NCI-H2081 treated with DMSO at 0.1 percent for 48 hours (cell line): ENCODE measurements at places on chromosomes 11 and 22.
A peak's percentile ranks its signal among the peaks of the same experiment; 100 is the strongest.

GRCh38 chr22:17781319-17782031 is 7.2 kb upstream of the BID start:
- DNase-seq, result peak; percentile 17

- DNase-seq, result no peak
Measured at GRCh38 chr11:126079621-126080124, 17.0 kb upstream of the CDON start.

DNA sequence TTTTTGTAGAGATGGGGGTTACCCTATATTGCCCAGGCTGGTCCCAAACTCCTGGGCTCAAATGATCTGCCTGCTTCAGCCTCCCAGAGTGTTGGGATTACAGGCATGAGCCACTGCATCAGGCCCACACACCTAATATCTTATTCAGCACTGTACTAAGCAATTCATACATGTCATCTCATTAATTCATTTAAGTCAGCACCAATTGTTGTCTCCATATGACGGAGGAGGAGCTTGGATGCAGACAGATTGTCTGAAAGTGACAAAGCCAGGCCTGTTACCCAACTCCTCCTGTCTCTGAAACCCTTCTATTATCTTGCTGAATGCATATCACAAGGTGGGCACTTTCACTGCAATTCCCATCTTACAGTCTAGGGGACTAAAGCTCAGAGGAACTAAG is 57.5 kb upstream of the ALX4 start:
- no peak for DNase-seq

DNA sequence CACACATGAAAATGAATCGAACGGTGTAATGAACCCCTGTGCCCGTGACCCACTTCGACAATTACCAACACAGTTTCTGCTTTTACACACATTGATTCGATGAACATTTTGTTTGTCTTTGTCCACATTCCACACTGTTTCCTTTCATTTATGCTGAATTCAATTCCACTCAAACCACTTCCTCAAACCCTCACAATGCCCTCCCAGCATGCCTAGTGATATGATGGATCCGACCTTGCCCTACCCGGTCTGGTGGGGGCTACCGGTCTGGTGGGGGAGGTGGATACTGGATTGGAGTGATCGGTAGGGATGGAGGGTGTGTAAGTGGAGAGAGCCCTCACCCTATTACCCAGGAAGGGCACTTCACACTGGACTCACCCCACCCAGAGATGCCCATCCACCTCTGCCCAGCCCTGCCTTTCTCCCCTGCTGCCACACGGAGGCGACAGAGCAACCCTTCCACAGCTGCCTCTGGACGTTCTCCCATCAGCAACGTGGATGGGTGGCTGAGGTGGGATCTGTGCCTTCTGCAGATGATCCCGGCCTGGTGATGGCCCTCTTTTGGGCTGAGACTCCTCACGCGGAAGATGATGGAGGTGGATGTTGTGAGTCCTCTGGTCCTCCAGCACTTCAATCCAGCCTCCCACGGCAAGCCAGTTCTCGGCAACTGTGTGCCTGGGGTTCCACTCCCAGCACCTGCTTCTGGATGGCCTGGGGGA is 33.0 kb upstream of the P2RY2 start:
- DNase-seq, result no peak

DNA sequence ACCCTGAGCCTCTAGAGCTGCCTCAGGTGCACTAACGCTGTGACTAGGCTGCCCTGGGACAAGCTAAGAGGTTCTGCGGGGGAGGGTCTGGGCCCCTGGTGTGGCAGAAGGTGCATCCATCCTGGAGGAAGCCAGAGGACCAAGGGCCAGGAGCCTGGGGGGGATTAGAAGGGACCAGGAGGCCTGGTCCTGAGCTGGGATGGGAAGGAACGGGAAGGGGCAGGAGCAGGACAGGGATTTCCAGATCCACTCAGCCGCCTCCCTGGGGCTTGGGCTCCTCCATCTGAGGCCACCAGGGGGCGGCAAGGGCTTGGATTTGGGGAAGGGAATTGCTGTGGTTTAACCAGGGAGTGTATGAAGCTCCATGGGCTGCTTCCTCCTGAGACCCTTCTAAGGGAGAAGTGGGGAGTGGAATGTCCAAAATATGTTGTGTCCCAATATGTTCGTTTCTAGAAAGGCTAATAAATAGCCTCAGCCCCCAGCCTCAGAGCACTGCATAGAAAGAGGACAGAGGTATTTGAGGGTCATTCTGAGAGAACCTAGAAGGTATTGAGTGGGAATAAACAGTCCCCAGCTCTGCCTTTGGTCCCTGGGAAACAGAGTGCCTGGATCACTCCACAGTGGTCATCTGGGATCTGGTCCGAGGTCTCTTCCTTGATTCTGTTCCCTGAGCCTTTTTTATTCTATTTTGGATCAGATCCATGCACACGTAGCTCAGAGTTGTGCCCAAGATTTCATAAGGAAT is 17.4 kb upstream of the PRAME start:
- no peak for DNase-seq

- no peak for DNase-seq
Measured at GRCh38 chr11:126561327-126561893, 205.9 kb downstream of the ST3GAL4 start.

DNA sequence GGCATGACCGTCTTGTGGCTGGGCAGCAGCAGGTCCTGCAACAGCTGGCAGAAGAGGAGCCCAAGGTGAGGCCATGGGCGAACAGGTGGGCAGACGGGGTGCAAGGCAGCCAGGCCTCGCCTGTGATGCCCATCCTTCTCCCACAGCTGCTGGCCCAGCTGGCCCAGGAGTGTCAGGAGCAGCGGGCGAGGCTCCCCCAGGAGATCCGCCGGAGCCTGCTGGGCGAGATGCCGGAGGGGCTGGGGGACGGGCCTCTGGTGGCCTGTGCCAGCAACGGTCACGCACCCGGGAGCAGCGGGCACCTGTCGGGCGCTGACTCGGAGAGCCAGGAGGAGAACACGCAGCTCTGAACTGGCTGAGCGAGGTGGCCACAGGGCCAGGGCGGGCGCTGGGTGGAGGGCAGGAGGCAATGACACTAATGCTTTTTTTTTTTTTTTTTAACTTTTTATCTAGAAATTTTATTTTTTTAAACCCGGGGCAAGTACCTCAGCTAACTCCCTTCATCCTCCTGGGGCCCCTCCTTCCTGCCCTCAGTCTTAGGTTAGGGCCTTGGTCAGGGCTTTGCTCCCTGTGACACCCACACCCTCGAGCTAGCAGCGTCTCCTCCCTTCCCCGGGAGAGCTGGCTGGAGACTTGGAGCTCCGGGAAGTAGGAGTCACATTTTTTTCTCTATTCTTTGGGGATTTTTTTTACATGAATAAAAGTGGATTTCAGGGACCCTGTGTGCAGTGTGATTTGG is 16.0 kb downstream of the PLCB3 start:
- no peak for DNase-seq

- DNase-seq, result peak; percentile 30
Measured at GRCh38 chr11:44627911-44628729, 62.7 kb downstream of the CD82 start.

DNA sequence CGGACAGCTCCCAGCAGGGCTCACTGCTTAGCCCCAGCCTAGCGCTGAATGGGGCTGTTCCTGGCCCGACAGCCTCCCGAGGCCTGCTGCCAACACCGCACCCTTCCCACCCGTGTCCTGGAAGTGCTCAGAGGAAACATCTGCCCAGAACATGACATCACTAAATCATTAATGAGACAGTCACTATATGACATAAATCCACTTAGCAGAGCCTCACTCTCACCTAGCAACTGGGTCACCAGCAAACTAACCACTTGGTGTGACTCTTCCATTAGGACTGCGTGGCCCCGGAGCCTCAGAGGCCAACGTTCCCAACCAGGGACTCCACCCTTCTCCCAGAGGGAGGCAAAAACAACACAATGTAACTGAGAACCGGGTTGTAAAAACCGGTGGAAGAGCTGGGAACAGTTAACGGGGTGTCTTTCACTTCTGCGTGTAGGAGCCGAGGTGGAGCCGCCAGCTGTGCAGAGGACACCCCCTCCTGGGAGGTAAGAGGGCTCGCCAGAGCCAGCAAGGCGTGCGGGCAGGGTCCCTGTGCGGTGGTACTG is 21.4 kb upstream of the PACSIN2 start:
- no peak for DNase-seq

GRCh38 chr11:61571869-61572268 is 9.0 kb downstream of the SYT7 start:
- no peak for DNase-seq

DNA sequence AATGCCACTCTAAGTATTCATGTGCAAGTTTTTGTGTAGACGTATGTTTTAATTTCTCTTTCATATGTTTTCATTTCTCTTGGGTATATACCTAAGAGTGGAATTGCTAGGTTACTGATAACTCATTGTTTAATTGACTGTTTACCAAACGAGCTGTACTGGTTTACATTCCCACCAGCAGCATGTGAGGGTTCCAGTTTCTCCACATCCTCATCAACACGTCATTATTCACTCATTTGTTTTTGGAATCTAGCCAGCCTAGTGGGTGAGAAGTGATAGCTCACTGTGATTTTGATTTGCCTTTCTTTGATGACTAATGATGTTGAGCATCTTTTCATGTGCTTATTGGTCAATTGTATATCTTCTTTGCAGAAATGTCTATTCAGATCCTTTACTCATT is 4.0 kb downstream of the ANKRD13D start:
- peak; percentile 26 for DNase-seq

GRCh38 chr11:65898656-65899355 is 1.4 kb downstream of the FOSL1 start:
- no peak for DNase-seq

GRCh38 chr11:72225411-72225951 is 914 bp downstream of the INPPL1 start:
- DNase-seq, result no peak

DNA sequence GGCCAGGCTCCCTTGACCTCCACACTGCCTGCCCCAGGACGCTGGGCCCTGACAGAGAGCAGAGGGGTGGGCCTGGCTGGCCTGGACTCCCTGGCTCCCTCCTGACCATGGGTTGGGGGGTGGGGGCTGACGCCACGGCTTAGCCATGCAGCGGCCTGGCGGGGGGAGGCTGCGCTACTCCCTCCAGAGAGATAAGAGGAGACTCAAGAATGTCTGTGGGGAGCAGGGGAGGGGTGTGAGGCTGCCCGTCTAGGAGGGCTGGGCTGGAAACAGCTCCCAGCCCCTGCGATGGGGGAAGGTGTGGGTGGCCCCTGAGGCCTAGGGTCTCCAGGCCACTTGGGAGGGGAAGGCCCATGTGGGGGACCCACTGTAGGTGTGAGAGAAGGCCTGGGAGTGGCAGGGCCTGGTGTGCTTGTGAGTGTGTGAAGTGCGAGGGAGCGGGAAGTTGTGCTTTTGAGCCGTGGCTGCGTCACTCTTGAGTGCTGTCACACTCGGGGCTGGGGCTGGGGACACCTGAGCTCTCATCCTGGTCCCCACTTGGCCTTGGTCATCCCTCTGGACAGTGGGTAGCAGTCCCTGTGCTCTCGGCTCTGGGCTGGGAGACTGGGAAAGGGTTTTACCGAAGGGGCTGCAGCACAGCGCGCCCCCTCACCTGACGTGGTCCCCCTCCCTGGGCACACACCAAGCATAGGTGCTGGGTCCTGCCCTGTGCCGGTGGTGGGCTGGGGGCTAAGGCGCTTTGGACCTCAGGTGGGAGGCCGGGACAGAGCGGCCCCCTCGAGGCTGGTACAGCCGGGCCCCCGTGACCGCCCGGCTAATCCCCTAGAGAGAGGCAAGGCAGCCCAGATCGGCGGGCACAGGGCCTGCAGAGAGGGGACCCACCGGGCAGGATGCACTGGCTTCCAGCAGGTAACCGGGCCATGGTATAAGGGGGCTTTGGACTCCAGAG is 2.4 kb downstream of the MYRF start:
- no peak for DNase-seq

- DNase-seq, result no peak
Measured at GRCh38 chr11:11841116-11841722, 553 bp upstream of the USP47 start.

DNA sequence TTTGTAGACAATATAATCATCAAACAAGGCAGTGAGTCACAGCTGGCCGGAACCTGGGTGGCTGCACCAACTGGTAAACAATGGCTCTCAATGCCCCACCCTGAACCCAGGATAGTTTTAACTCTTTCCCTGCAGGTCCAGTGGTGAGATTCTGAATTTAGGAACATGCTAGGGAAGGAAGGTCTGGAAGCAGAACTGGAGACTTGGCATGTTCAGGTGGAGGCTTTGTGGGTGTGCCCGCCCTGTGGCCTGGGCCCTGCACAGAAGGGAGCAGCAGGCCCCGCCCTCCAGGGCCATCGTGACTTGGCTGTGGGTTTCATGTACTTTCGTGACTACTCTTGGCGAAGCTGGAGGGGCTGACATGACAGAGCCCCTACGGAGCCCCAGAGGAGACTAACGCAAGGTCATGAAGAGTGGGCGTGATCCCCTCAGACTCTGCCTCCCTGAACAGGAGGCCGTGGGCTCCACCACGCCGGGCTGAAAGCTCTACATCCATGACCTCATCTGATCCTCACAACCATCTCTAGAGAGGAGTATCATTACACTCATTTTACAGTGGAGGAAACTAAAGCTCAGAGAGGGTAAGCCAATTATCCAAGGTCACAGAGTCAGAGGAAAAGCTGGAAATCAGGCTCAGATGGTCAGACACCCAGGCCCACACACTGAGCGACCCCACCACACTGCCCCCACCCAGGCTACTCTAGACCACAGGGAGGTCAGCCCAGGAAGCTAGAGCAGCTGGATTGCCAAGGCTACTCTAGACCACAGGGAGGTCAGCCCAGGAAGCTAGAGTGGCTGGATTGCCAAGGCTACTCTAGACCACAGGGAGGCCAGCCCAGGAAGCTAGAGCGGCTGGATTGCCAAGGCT is 27.3 kb downstream of the MAFF start:
- DNase-seq, result no peak

GRCh38 chr11:86115542-86116385 is 46.9 kb upstream of the PICALM start:
- DNase-seq, result no peak

- DNase-seq, result no peak
Measured at GRCh38 chr22:22812031-22812905, 75.3 kb upstream of the IGLL5 start.

DNA sequence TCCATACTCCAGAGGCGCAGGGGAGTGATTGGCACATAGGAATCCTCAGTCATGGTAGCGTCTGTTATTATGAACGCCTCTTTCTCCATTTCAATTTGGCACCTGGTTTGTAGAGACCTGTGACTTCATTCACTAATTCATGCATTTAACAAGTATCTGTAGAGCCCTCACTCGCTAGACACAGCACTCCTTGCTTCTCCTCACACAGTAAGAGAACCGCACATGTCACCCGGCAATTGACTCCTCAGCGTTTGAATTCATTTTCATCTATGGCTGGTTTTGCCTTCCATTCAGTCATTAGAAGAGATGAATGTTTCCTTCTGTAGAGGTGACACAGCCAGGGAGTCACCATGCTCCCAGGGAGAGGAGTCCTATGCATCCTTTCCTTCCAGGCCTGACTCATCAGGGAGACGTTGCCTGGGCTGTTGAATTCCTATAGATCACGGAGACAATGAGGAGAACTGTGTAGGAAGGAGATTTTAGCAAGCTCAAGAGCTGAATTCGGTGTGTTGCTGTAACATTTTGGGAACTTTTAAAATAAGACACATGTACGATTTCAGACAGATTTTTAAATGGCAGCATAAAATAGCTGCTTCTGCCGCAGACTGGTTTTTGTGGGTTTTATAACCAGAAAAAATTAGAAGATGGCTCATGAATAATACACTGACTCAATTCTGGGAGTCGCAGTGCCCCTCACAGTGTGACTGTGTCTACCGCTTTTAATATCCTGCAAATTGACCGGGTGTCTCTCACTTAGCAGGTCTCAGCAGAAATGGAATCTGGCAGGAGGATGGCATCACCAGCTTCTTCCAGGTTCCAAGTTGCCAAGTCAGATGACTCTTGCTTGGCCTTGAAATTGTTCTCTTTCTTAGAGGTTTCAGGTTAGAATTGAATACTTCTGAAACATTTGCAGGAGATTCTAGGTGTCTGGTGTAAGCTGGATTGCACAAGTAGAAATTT is 44.4 kb upstream of the CLMP start:
- DNase-seq, result no peak
